ENCODE measurements at places on chromosomes 1 and 21.

- DNase-seq, result no peak
Measured at GRCh38 chr1:82139751-82140468, 339.2 kb downstream of the ADGRL2 start.

DNA sequence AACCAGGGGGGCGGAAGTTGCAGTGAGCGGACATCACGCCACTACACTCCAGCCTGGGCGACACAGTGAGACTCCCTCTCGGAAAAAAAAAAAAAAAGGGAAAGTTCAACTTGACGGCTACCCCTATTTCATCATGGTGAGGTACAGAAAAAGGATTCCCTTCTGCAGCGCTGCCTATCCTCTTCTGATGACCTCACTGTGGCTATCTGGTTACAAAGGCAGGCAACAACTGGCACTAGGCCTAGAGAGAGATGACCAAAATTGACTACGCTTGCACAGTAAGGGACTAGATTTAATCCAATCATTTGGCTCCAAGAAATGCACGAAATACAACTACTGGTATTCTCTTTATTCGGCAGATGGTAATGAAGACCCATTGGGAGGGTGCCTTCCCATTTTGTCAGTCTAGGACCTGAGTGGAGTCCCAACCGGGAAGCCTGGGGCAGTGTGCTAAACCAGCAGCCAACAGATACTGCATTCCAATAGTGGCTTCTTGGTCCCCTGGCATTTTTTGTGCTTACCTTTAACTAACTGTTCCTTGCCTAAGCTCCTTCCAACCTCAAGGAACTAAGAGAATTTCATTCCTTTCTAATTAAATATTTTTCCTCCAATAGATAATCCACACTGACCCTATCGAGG, 36.6 kb downstream of the ITPKB start:
- no peak for DNase-seq

- DNase-seq, result no peak
Measured at GRCh38 chr1:110292031-110292741, 47.0 kb upstream of the RBM15 start.

DNA sequence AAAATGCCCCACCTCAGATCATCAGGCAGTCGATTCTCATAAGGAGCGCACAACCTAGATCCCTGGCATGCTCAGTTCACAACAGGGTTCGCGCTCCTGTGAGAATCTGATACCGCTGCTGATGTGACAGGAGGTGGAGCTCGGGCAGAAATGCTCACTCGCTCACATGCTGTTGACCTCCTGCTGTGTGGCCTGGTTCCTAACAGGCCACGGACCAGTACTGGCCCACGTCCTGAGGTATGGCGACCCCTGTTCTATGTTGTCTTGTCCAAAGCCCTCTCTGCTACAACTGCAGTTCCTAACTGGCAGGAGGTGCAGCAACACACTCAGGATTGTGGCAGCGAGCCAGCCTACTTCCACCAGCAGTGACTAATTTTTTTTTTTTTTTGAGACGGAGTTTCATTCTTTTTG, 70.6 kb downstream of the CLSTN1 start:
- DNase-seq, result no peak

DNA sequence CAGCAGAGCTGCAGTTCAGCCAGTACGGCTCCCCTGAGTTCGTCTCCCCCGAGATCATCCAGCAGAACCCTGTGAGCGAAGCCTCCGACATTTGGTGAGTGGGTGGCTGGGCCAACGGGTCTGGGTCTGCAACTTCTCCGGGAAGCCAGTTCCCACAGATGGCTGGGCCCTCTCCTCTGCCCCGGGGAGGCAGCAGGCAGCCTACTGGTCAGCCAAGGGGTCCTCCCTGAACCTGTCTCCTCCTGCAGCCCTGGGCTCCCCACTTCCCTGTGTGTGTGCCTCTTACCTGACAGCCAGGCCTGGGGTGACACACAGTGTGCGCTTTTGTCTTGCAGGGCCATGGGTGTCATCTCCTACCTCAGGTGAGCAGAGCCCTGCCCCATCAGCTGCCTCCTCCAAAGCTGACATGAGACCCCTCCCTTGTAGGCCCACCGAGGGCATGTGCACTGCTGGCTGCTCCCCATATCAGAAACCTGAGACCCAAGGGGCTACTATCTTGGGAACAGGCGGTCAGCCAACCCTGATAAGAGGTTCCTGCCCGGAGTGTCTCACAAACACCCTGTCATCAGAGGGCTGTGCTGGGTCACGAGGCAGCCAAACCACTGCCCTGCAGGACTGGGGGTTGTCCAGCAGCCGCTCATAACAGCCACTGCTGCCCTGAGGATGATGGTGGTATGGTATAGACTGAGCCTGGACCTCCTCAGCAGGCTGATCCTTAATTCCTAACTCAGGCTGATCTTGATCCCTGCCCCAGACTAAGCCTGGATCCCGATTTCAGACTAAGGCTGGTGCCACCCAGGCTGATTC, 37.6 kb downstream of the TRIM11 start:
- no peak for DNase-seq

DNA sequence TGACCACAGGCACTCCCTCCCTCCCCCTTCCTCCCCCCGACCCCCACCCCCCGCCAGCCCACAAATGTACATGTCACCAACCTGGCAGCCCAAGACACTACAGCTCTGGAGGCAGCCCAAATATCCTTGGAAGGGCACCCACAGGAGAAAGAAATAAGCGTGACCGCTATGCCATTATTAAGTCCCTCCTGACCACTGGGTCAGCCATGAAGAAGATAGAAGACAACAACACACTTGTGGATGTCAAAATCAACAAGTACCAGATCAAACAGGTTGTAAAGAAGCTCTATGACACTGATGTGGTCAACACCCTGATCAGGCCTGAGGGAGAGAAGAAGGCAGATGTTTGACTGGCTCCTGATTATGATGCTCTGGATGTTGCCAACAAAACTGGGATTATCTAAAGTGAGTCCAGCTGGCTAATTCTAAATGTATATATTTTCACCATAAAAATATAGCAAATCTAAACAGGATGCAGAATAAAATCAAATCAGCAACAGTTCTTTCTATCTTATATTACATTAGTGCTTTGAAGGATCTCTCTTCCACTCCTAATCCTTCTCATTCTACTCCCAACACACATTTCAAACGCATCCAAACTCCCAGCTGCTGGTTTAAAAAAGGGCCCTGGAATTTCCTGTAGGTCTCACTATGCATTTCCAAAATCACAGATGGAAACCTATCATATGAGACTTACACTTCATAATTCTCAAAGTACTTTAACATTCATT, 77.4 kb upstream of the SLFNL1 start:
- DNase-seq, result no peak

DNA sequence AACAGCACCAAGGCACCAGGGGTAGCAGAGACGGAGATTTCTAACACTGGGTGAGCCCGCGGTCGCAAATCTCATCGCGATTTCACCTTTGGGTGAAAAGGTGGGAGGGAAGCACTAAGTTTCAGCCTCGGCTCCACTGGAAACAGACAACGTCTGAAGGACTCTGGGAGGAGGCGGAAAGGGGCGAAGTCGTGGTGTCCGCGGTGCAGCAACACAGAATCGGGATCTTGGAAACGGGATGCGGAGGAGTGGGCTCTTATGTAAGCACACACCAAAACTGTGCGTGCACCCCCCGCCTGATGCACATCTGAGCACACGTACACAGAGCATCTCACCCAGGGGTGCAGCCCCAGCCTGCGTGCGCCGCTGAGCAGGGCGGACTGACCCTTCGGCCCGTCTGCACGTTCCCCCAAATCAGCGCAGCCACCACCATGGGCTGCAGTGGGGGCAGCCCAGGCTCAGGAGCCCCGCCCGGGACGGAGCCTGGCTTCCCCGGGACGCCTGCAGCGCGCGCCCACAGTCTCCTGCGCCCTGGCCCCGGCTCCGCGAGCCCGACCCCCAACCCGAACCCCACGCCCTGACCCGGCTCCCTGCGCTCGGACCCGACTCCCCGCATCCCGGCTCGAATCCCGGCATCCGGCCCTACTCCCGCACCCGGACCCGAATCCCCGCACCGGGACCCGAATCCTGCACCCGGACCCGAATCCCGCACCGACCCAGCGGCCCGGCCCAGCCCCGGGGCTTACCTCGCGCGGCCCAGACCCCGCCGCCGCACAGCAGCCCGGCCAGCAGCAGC, 670 bp downstream of the CLSTN1 start:
- no peak for DNase-seq

- DNase-seq, result no peak
Measured at GRCh38 chr1:75643460-75643859, 32.5 kb upstream of the SLC44A5 start.

- no peak for DNase-seq
Measured at GRCh38 chr1:198297281-198297680, 140.5 kb downstream of the NEK7 start.

- peak; percentile 56 for DNase-seq
Measured at GRCh38 chr1:42931911-42932422, 26.7 kb downstream of the SLC2A1 start.

- no peak for DNase-seq
Measured at GRCh38 chr1:79040424-79041082, 34.0 kb upstream of the ADGRL4 start.
